NCI-H2081 treated with DMSO at 0.1 percent for 48 hours (cell line): ENCODE measurements at places on chromosomes 3 and 15.

- no peak for DNase-seq
Measured at GRCh38 chr15:34056911-34057310, 17.9 kb upstream of the AVEN start.

- no peak for DNase-seq
Measured at GRCh38 chr15:74019734-74020133, 25.2 kb downstream of the PML start.

- DNase-seq: no peak
Measured at GRCh38 chr15:22786868-22787698, 639 bp downstream of the NIPA1 start.

DNA sequence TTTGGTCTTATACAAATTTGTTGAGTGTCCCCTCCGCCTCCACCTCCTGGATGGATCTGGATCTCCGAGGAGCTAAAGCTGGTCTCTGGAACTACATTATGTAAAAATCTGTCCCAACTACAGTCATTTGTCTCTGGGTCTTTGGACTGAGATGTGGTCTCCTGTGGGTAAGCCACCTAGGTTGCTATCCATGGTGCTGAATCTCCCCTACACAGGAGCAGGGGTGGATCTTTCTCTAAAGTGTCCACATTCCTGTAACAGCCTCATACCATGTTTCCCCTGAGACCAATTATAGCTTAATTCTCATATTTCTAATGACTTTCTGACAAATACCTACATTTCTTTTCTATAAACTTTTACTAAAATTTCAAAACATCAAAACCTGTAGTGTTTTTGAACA lies 625.8 kb downstream of the TAFA4 start:
- no peak for DNase-seq

DNA sequence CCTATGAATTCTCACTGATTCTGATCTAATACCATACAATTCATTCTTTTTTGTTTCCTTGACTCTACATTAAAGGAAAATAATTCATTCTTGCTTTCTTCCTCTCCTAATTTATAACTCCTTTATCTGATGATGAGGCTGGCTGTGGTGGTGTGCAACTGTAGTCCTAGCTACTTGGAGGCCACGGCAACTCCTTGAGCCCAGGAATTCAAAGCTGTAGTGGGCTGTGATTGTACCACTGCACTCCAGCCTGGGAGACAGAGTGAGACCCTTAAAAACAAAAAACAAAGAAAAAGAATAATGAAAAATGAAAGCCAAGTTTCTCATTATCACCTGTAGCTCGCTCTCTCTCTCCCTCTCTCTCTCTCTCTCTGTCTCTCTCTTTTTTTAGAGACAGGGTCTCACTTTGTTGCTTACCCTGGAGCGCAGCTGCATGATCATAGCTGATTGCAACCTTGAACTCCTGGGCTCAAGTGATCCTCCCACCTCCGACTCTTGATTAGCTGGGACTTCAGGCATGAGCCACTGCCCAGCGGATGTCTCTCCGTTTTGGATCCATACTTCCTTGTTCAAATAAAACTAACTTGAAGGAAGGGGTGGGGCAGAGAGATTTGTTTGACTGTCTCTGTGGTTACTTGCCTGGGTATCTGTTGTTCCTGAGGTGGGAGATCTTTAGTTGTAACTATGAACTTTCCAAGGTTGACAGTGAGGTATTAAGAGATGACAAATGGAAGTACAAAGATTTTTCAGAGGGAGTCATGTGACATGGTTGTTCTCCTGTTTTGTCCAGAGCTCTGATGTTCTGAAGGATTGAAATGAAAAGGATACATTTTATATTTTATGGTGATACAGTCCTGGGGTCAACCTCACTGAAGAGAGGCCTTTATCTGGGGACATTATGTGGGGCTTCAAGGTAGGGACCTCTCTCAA lies 46.9 kb downstream of the STARD9 start:
- DNase-seq: no peak

GRCh38 chr3:47103619-47104018 lies 60.3 kb downstream of the SETD2 start:
- DNase-seq: no peak

- DNase-seq: no peak
Measured at GRCh38 chr15:48373821-48374451, 42.7 kb downstream of the DUT start.

DNA sequence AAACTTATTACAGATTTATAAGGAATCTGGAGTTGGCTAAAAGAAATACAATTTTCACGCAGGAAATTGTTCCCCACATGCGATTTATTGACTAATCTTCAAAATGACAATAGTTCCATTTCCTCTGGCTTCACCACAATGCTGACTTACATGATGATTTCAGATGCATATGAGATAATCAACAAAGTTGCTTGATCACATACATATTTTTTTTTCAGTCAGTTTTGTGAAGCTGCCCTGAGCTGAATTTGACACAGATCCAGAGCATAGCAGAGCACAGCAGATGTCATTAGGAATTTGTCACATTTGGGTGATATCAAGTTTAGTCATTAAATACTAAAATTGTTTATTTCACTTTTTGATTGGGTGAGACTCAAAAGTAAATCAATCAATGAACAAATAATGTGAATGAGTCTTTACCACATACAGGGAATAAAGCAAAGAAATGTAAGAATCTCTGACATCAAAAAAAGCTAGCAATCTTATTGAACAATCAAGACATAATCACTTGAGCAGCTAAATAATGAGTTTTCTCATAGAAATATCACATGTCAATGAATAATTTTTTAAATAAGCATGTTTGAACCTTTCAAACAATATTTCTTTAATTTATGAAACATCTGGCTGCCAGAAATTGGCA lies 18.3 kb downstream of the CPB1 start:
- DNase-seq: no peak

GRCh38 chr3:80770106-80771074 lies 991.1 kb downstream of the GBE1 start:
- DNase-seq: no peak

DNA sequence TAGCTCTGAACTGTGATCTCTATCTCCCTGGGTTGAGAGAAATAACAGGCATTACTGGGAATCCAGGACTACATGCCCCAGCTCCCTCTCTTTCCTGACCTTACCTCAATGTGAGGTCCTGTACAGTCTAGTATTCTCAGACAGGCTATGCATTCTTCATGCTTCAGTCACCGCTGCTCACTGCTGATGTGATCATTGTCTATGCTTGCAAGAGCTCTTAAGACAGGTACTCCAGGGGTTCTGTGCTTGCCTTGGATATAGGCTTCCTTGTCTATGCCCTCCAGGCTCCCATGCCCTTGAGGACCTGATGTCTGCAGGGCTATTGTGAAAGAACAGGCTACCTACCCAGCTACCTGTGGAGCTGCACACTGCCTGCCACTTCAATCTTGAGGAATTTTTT lies 183.6 kb downstream of the MBNL1 start:
- no peak for DNase-seq

- peak; percentile 88 for DNase-seq
Measured at GRCh38 chr3:181623924-181624694, 87.6 kb upstream of the SOX2 start.

- no peak for DNase-seq
Measured at GRCh38 chr3:73018790-73019441, 22.3 kb downstream of the PPP4R2 start.

GRCh38 chr15:76983590-76984375 lies 11.1 kb upstream of the PSTPIP1 start:
- no peak for DNase-seq

DNA sequence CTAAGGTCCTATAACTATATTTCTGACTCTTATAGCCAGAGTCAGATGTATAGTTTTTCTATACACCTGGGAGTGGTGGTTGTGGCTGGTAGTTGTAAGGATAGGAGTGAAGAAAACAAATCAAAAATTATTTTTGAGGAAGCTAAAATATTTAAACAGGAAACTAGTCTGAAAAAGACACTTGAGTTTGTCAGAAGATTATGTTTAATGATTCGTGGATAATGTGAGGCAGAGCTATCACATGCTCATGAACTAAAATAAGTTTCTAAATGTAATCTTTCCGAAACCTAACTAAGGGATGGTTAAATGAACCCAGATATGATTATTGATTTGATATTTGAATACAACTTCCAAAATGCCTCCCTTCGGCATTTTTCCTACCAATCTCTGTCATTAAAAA lies 30.4 kb downstream of the GABRR3 start:
- no peak for DNase-seq

DNA sequence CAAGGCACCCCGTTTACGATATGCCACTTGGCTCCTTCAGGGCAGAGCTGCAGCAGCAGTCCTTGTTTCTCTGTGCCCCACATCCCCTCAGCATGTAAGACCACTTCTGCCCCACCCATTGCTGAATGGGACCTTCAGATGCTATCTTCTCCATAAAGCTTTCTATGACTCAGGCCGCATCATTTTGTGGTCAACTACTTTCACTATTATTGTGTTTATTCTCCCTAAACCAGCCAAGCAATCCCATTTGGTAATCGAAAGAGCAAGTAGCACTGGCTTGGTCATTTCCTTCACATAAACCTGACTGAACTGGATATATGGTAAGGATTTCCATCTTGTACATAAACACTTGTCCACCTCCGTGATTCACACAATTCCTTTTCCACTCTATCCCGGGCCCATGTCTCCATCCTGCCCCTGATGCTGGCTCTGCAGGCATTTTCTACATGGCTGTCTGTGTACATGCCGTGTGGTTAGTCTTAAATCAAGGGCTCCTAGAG lies 25.7 kb downstream of the LIPC start:
- DNase-seq: no peak

DNA sequence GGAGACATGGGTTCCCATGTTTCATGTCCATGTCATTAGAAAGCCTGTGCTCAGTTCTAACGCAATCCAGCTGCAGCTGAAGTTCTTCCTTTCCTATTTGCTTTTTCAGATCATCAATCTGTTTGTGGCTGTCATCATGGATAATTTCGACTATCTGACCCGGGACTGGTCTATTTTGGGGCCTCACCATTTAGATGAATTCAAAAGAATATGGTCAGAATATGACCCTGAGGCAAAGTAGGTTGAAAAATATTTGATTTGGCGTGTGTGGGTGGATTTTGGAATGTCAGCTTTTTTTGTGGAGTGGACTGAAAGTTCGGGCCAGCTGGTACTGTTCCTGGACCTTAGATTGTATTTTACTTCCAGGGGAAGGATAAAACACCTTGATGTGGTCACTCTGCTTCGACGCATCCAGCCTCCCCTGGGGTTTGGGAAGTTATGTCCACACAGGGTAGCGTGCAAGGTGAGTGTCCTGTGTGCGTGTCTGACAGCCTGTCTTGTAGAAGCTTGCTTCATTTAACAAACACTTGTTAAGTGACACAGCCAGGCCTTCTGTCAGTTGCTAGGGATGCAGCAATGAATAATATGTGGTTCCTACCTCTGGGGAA lies 69.6 kb downstream of the CHDH start:
- no peak for DNase-seq

DNA sequence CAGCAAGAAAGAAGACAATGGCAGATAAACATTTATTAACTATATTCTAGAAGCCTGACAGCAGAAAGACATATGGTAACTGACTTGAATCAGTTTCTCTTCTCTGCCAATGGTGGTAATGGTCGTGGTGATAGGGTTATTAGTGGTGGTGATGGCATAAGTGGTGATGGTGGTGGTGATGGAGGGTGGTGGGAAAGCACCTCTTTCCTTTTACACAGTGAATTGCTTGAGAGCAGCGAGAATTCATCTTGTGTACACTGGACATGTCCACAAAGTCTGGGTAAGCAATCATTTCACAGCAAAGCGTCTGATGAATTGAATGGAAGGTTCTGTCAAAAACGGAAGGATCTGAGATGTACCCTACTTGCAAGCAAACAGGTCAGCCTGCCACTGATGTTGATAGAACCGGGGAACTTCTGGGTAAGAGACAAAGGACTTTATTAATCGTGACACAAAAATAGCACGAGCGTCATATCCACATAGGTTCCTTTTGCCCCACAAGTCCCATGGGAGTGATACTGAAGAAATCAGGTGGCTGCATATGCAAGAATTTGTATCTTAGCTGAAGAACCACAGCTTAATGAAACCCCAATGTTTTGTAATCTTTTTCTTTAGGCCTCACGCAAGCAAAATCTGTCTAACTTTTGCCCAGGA lies 23.5 kb upstream of the TBC1D5 start:
- DNase-seq: no peak

- no peak for DNase-seq
Measured at GRCh38 chr15:39599871-39600270, 19.0 kb downstream of the THBS1 start.

- DNase-seq: no peak
Measured at GRCh38 chr15:82624008-82624407, 23.2 kb downstream of the CPEB1 start.

- no peak for DNase-seq
Measured at GRCh38 chr3:35521196-35521595, 118.1 kb upstream of the ARPP21 start.

GRCh38 chr3:48125013-48125705 lies 63.1 kb downstream of the CDC25A start:
- DNase-seq: no peak

DNA sequence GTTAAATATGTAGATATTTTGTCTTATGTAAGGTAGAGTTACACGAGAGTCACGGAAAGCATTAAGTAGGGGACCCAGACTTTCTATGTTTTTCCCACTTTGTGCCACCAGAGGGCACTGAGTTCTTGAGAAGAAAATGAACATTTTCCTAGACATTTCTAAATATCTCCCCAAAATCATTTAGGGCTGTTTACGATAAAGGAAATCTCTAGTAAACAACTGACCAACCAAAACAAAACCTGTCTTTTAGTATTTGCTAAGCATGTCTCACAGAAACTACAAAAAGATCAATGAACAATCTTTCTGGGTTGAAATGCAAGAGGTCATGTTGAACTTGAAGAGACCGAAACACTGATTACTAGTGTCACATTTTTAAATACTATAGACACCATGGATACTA lies 16.1 kb downstream of the POU1F1 start:
- no peak for DNase-seq

DNA sequence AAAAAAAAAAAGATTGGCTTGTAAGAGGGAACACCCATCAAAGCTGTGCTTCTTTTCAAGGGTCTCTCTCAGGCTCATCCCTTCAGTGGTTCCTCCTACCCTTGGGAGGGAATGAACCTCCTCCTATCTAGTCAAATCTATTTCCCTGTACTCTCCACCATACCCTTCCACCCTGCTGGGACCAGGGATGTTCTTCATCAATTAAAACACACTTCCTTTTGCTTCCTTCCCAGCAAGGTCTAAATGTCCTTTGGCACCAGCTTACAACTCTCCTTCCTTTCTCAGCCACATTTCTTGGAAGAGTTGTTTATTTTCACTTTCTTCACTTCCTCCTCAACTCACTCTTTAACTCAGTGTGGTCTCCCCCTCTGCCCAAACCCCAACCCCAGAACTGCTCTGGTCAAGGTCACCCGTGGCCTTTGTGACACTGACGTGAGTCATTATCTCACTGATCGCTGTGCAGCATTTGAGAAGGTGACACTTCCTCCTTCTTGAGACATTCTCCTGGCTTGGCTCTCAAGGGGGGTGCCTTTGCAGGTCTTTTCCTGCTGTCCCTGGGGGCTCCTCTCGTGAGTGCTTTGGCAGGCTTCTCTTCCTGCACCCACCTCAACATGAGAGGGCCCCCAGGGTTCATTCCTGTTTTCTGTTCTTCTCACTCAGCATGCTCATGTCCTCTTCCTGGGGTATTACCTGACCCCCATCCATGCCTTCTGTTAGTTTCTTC lies 210.5 kb upstream of the TLE3 start:
- no peak for DNase-seq
